Esophagus mucosa (tissue), 1 donor: ENCODE measurements at places on chromosomes 2 and 18. TPM values are rescaled to one million over a fixed set of nuclear protein-coding genes. Genes with fewer than 3 reads are reported as not detected.

The THSD7B gene
- total RNA-seq = 0.88 TPM

The ZNF804A gene
- total RNA-seq = not detected

The LOXHD1 gene
- total RNA-seq = 0.12 TPM

DNA sequence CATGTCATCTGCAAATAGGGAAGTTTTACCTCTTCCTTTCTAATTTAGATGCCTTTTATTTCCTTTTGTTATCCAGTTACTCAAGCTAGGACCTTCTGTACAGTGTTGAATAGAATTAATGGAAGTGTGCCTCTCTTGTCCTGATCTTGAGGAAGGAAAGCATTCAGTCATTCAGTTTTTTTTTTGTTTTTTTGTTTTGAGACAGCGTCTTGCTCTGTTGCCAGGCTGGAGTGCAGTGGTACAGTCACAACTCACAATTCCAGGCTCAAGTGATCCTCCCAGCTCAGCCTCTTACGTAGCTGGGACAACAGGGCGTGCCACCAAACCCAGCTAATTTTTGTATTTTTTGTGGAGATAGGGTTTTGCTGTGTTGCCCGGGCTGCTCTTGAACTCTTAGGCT, 203.9 kb upstream of the ALPP start:
- ATAC-seq = no peak

DNA sequence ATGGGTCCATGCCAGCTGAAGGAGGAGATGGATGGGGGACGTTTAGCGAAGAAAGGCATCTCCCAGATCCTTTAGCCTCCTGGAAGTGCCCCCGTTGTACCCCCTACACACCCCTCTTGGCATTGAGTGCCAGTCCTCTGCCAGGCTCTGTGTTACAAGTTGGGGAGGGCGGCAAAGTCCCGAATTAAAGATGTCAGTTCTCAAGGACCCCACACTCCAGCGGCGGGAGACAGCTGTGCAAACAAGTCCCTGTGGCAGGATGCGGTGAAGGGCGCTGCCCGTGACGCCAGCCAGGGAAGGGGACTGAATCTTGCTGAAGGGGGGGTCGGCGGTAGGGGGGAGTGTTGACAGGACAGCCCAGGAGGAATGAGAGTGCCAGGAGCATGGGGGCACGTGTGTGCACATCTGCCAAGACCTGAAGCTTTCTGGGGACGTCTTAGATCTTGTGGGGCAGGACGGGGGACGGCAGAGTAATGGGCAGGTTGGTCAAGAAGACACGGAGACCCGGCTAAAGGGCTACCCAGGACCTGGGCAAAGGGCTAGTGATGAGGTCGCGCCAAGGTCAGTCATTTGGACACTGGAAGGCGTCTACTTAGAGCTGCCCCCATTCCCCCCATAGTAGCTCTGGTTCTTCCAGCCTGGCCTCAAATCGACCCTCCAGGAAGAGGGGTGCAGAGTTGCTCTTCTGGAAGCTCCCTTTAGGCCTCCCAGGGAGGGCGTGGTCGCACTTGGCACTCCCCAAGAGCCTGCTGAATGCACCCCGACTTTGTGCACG, 2.8 kb upstream of the CTDSP1 start:
- peak; percentile 11 for ATAC-seq

DNA sequence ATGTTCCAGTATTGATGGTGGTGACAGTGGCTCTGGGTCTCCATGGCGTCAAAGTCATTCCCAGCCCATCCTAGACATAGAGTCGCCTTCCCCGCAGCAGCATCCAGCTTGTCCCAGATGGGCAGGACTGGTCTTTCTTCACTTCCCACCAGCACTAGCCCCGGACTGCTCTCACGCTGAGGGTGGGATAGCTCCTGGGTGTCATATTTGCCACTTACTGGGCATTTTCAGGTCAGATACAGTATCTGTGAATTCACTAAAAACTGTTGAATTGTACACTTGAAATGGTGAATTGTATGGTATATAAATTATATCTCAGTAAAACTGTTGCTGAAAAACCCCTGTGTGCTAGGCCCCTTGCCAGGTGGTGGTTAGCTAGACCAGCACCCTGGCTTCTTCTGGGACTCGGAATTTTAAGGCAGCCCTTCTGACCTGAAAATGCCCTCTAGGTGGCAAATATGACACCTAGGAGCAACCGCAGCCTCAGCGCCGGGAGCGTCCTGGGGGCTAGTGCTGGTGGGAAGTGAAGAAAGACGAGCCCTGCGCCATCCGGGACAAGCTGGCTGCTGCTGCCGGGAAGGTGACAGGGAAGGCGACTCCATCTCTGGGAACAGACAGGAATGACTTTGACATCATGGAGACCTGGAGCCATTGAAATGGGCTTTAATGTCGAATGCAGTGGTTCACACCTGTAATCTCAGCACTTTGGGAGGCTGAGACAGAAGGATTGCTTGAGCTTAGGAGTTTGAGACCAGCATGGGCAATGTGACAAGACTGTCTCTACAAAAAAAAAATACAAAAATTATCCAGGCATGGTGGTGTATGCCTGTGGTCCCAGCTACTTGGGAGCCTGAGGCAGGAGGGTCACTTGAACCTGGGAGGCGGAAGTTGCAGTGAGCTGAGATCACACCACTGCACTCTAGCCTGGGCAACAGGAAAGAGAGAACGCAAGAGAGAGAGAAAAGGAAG, 56.2 kb downstream of the DDX1 start:
- ATAC-seq = no peak
